Pulmonary artery endothelial cell (primary cell): ENCODE measurements at places on chromosomes 16 and 17. TPM values are rescaled to one million over a fixed set of nuclear protein-coding genes. Genes with fewer than 3 reads are reported as not detected.

- DNase-seq = no peak
These were observed 690.5 kb downstream of the KCNJ2 start for GRCh38 chr17:70859829-70860228.

DNA sequence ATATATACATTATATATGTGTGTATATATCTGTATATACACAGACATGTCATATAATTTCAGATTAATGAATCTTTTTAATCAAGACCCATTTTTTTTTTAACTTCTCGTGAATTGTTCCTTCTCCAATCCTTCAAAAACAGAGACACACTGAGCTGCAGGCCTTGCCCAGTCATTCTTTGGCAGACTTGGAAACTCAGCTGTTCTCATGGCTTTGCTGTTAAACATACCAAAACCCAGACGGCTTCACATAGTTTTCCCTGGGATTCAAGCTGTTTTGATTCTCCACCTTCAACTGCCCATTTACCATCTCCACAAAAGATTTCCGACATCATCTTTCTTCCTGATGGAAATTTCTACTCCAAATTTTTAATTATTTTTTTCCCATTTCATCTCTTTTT lies 148.7 kb downstream of the KCNJ2 start:
- DNase-seq = no peak

Gene SAMD14
- 4.1 and 4.5 TPM in 2 replicates for total RNA-seq

DNA sequence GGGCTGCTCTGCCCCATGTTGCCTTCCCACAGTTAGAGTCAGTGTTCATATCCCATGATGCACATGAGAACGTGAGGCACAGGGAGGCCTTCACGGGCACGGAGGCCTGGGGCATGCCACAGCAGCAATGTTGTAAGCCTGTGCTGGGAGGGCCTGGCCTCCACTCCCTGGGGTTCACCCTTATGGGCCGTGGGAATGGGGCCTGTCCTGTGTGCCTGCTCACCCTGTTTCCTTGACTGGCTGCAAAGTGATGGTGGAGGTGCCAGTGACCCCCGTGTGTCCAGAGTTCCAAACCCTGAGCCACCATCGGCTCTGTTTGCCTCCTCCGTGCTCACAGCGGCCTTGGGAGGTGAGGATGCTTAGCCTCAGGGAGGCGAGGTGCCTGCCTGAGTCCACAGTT lies 9.6 kb downstream of the POLR3E start:
- DNase-seq = no peak

DNA sequence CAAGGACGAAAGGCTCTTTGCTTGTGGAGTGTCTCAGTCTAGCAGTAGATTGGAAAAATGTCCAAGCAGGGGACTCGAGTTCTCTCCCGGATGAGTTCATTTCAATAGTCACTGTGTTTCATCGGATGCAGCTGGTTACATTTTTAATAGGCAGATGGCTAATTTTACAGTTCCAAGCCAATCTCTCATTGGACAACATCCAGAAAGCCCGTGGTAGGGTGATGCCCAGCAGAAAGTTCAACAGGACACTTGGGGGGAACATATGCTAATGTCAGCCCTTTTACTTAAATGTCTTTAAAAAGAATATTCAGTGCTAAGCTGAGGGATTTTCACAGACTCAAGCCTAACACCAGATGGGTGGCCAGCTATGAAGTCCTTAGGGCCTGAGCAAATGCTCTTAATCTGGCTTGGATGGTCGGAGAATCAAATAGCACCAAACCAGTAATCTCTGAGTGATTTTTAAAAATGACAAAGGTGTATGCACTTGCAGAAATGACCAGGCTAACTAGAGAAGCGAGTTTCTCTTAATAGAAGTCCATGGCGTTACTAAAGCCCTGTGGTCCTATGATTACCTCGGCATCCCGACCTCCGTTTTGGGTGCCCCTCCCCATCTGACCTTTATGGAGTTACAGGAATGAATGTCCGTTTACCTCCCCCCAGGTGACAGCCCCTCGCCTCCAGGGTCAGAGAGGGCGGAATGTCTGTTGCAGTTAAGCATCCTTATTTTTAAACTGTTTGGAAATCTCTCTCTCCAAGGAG lies 289.2 kb upstream of the SALL1 start:
- DNase-seq = no peak

Gene EXOC3L1
- total RNA-seq = 1.1 and 2.2 TPM in 2 replicates

Gene PRR15L
- not detected in 2 replicates for total RNA-seq

DNA sequence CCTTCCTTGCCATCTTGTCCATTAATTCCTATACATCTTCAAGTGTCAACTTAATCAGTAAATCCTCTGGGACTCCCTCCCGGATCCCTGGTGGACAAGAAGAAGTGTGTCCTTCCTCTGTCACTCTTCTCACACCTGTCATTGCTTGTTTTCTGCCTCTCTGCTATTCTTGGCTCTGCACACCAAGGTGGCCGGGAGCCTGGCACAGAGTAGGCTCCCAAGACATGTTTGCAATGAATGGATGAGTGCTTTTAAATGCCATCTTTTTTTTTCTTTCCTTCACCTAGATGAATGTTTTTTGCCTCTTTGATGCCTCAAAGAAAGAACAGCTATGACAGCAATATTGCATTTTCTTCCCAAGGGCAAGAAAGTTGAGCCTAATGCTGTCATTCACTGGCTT lies 58.0 kb upstream of the CLEC18A start:
- no peak for DNase-seq

- no peak for DNase-seq
These were observed 58.4 kb downstream of the EPN2 start for GRCh38 chr17:19295473-19296135.

Gene FBXO39
- total RNA-seq = 0.28 and 1.4 TPM in 2 replicates

GRCh38 chr17:4569591-4569990 lies 9.2 kb upstream of the GGT6 start:
- no peak for DNase-seq

Gene FN3K
- 4.2 and 5.3 TPM in 2 replicates for total RNA-seq

GRCh38 chr16:56916571-56917403 lies 15.2 kb upstream of the HERPUD1 start:
- no peak for DNase-seq

DNA sequence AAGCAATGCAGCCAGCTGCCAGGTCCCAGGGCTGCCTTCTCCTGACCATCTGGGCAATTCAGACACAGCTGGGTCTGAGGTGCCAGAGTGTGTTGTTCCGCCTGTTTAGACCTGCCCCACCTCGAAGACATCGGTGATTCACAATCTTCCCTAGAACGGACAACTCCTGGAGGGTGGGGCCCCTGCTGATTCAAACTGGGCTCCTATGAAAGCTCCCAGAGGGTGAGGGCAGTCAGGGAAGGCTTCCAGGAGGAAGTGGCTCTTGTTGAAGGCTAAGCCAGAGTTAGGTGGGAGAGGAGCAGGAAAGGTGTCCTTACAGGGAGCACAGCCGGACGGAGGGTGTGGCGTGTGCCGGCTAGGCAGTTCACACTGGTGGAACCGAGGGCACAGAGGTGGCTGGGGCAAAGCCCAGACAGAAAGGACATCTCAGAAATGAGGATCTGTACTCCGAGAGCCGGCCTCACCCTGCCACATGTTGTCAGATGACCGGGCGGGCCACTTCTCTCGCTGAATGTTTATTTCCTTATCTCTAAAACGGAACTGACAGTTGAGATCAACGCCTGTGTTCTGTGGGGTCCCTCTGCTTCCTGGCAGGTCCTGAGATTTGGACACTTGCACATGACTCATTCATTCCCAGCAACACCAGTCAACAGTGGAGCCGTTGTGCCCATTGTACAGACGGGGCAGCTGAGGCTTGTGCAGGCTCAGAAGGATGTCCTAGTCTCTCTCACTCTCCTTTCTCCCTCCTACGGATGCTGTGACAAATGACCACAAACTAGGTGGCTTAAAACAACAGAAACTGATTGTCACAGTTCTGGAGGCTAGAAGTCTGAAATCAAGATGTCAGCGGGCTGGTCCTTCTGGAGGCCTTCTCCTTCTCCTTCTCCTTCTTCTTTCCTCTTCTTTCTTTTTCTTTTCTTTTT lies 26.9 kb upstream of the LITAF start:
- DNase-seq = no peak

DNA sequence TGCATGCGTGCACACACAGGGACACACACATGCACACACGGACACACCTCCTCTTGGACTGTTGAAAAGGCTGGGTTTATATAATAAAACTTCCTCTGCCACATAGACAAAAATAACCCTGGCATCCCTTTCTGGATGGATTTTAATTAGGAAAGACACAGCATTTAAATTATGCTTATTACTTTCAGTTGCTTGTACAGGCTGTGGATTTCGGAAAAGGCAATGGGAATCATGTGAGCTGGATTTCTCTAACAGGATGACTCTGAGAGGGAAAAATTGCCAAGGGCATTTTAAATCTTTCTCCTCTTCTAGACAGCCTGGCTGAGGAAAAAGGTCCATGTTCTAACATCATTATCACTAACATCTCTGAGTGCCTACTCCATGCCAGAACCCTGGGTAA lies 75.9 kb downstream of the HLF start:
- no peak for DNase-seq

Gene C16orf89
- total RNA-seq = not detected in 2 replicates

Gene TBC1D3I
- total RNA-seq = 0.14 TPM in 1 of 2 replicates, not detected in the other

Gene PSMC3IP
- 7.6 and 9.2 TPM in 2 replicates for total RNA-seq

Gene ACSM3
- 4.7 and 14.0 TPM in 2 replicates for total RNA-seq

- DNase-seq = no peak
These were observed 10.8 kb upstream of the ITGA3 start for GRCh38 chr17:50045154-50045553.

Gene FNDC8
- not detected in 2 replicates for total RNA-seq

DNA sequence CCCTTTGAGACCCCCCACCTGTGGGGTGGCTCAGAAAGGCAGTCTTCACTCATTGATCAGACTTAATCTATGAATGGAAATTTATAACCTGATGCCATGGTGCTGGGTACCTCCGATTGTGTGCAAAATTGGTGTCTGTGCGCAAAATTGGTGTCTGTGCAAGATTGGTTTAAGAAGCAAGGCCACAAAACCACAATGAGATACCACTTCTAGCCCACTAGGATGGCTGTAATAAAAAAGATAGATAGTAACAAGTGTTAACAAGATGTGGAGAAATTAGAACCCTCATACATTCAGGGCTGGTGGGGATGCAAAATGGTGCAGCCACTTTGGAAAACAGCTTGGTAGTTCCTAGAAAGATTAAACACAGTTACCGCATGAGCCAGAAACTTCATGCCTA lies 13.9 kb upstream of the CSNK2A2 start:
- no peak for DNase-seq

DNA sequence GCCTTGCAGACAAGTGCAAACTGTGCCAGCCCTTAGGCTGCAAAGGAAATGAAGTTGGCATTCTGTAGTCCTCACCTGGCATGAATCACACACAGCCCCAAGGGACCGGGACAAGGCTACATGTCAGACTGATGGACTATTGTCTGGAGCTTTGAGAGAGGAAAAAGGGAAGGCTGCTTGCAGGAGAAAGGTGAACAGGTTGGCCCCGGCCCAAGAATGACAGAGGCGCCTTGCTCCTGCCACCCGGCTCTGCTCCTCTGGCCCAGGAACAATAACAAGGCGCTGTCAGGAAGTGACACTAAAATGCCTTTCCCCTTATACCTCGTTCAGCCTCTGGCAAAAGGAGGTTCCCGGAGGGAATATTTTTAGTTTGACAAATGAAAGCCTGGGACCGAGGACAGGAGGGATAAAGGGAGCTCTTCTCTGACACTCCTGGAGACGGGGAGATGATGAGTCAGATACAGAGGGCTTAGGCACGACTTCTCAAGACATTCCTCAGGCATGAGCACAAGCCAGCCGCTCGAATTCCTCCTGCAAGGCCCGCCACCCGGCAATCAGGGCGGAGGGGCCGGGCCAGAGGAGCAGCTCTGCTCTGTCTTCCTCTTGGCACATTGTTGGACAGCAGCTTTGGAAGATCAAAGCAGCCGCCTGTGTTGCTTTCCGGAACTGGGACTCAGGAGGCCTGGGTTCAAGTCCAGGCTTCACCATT lies 105.8 kb downstream of the NOG start:
- peak; percentile 77 for DNase-seq

GRCh38 chr17:77508047-77508715 lies 367.4 kb downstream of the SEC14L1 start:
- DNase-seq = no peak

DNA sequence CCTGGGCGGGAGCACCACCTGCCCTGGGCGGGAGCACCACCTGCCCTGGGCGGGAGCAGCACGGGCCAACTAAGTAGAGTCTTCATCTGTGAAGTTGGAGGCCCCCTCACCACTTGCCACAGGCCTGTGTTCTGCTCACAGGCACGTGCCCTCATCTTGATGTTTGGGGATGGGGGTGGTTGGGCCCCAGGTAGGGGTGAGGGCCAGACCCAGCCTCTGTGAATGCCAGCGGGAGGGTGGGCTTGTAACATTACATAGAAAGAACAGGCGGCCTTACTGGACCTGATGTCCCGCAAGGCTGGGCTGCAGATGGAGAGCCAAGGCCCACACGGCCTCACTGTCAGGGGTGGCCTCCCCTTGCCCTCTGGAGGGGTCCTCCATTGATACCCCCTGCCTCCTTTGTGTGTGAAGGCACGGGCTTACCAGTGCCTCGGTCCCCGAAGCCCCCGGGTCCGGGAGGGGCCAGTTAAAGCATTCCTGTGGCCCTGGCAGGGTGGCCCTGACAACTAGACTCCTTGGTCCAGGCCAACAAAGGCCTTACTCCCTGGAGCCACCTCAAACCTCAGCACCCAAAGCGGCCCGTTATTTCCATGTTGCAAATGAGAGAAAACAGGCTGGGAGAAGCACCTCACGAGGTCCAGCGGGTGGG lies 1.1 kb upstream of the SLC16A3 start:
- DNase-seq = no peak

- peak; percentile 49 for DNase-seq
These were observed 14.2 kb upstream of the RIPOR1 start for GRCh38 chr16:67514382-67514828.

GRCh38 chr17:31404028-31404949 lies 12.8 kb downstream of the RAB11FIP4 start:
- no peak for DNase-seq

DNA sequence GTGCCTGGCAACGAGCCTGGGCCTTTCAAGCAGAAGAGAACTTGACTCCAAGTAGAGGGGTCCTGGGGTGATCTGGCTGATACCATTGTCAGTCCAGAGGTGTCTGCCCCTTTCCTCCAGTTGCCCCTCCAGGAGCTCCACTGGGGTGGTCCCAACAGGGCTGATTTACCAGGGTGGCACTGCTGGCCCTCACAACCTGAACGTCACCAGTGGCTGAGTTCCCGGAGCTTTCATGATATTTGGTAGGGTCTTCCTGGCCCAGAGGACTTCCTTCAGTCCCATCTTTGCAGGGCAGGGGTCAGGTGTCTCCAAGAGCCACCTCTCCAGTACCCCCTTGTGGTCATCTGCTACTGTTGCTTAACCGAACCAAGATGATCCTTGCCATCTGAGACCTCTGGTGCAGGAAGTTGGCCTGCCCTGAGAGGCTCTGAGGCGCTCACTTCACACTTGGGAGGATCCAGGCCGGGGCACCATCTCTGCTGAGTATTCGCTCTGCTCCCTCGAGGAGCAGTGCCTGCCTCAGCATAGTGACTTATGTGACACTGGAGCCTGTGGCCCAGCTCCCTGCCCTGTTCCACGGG lies 3.5 kb downstream of the LIMD2 start:
- no peak for DNase-seq

Gene CRHR1
- not detected in 2 replicates for total RNA-seq

GRCh38 chr16:72924537-72924926 lies 123.4 kb downstream of the ZFHX3 start:
- DNase-seq = no peak

GRCh38 chr16:3858801-3859200 lies 21.7 kb downstream of the CREBBP start:
- DNase-seq = no peak
